ENCODE measurements at places on chromosomes 12 and 14.

GRCh38 chr12:114343585-114344302, 62.2 kb downstream of the TBX5 start:
- DNase-seq = no peak

GRCh38 chr14:52874389-52874788, 76.5 kb downstream of the FERMT2 start:
- DNase-seq = no peak

DNA sequence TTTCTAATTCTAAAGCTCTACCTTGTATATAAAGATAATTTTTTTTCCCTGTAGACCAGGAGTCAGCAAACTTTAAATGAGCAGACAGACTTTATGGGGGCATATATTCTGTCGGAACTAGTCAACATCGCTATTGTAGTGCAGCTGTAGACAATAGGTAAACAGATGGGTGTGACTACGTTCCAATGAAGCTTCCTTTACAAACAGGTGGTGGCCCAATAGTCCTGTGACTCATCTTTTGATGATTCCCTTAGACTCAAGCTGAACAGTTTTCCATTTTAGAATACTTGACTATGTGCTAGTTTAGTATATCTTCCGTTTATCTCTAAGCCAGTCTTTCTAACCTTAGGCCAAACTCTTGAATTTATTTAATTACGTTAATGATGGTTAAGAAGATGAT, 16.3 kb downstream of the MUCL1 start:
- DNase-seq = no peak

DNA sequence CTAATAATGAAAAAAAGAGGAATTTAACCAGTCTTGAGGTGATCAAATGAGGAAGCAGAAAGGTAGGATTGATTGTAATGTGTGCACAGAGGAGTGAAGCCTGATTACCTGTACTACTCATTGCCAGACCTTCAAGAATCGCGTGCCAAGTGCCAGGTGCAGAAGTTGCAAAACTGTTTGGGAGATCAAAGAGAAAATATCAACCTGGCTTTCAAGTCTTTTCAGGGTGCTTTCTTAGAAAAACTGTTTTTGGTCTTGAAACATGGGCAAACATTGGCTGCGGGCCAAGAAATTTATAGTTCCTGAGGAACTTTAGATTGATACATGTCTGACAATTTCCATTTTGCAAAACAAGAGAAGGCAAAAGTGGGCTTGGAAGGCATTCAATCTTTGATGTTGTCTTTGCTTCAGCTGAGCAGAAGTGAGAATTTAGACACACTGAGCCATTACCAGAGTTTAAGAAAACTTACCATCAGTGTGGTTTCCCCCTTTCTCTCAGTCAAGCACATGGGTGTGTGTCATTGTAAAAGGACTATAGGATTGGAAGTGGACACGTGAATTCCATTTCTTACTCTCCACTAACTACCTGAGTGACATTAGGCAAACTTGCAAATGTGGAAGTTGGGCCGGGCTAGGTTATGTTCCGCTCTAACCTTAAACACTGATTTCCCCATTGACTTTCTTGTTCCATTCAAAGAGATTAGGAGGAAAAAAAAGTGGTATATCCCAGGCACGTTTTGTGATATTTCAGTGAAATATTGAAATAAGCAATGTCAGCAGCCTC, 486.2 kb downstream of the DIO2 start:
- no peak for DNase-seq

DNA sequence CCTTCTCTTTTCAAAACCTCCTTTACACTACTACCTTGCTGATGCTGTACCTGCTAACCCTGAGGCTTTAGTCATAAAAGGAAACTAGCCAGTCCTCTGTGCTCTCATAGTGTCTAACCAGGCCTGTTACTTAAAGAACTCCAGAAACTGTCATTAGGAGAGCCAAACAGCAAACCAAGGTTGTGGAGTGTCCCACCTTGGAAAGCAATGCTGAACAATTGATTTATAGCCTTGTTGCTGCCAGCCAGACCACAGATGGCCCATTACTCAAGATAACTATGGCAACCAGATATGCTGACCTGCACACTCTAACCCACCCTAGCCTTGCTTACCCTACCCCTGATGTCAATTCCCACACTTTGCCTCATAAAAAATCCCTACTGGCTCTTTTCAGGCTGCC, 26.5 kb upstream of the BCAT1 start:
- DNase-seq = no peak
